Fibroblast of skin of scalp (primary cell): ENCODE measurements at places on chromosomes 2 and 18.
A peak's percentile ranks its signal among the peaks of the same experiment; 100 is the strongest.

DNA sequence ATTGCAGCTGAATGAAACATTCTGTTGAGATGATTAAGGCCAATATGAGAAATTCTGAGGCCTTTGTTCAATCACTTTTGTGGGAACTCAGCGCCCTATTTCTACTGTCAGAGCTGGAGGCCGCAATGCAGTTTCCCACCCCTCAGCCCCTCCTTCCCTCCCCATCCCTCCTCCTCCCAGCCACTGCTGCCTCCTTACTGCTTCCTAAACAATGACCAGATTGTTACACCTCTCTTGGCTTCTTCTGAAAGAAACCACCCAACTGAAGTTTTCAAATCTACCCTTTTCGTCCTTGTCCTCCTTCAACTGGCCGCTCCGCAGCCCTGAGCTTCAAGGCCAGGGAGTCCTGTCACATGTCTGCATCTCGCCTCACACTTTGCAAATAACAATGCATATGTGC is 36.7 kb upstream of the MAPK4 start:
- DNase-seq = no peak

GRCh38 chr18:62919109-62919838 is 203.9 kb downstream of the PHLPP1 start:
- DNase-seq = no peak

DNA sequence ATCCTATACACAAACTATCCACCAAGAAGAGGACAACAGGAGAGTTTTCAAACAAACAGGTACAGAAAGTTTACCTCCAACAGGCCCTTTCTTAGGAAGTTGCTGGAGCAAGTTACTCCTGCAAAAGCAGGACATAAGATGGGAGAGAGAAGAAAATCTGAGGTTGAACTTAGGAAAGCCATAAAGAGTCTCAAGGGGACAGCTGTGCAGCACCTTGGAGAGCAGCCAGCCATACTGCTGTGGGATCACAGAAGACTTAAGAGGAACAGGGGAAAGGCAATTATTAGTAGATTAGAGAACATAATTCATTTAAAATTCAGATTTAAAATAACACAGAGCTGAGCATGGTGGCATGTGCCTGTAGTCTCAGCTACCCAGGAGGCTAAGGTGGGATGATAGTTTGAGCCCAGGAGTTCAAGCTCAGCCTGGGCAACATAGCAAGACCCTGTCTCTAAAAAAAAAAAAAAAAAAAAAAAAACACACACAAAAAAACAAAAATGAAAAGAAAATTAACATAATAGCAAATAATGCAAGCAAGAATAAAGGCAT is 148.1 kb upstream of the SIX3 start:
- DNase-seq = peak; percentile 34

GRCh38 chr2:102070058-102070642 is 72.4 kb upstream of the IL1R1 start:
- DNase-seq = peak; percentile 55
